ENCODE measurements at places on chromosomes 1 and 21.

DNA sequence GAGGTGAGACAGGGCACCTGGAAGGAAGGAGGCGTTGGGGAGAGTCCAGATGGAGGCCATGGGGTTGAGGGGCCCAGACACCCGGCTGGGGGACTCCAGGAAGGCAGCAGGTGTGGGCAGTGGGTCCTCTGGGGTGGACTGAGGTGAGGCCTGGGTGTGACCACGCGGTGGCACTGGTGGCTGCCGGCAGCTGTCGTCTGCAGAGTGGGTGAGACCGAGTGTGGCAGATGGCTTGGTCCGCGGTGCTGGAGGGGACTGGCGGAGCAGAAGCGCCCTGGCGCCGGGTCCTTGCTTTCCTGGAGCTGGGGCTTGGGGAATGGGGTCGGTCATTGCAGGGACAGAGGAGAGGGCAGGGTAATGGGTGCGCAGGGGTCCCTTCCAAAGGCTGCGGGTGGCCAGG is 12.5 kb downstream of the AGRN start:
- no peak overlapping the region for H3K27ac ChIP-seq
- H3K4me1 ChIP-seq, result peaks cover 9% of the 10 kb centered on the region
- H3K27me3 ChIP-seq, result peaks cover 35% of the 10 kb centered on the region
- peak overlapping the region; percentile 78 for H3K4me3 ChIP-seq

DNA sequence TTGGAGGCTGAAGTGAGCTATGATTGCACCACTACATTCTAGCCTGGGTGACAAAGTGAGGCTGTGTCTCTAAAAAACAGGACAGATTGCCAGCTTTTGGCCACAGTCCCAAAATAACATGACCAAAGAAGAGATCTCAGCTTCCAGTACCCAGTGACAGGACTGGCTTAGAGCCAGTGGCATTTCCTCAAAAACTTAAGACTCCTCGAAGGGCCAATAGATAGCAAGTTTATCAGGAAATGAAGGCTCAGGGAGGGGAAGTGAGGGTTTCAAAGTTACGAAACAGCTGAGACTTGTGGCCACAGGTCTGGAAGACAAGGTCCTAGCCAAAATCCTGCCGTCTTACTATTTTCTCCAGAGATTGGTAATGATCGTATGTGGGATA is 6.3 kb upstream of the TMEM39B start:
- DNase-seq, result peak; percentile 18
- no peaks in the 10 kb centered on the region for H3K36me3 ChIP-seq
- no peak overlapping the region for H3K27ac ChIP-seq
- no peaks in the 10 kb centered on the region for H3K4me1 ChIP-seq
- no peaks in the 10 kb centered on the region for H3K27me3 ChIP-seq

GRCh38 chr21:36560933-36561575 is 81.1 kb upstream of the CLDN14 start:
- H3K4me1 ChIP-seq, result no peaks in the 10 kb centered on the region
- H3K36me3 ChIP-seq, result no peaks in the 10 kb centered on the region
- H3K4me3 ChIP-seq, result no peak overlapping the region
- H3K27ac ChIP-seq, result no peak overlapping the region

DNA sequence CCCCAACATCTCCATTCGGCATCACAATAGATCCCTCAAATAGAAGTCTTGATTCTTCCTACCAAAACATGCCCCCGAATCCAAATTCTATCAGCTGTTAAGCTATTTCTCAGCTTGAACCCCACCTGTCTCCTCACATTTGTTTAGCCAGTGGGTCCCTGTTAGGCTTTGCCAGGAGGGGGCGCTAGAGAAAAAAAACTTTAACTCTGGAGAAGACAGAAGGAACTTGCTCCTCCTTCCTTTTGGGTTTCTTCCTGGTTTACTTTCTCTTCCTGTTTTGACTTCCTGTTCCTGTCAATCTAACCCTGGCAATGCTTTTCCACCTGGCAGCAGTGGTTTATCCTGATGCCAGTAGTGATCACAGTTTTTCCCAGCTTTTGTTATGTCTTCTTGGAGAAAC is 95.6 kb upstream of the KCNK1 start:
- DNase-seq, result no peak
- no peaks in the 10 kb centered on the region for H3K36me3 ChIP-seq
- no peak overlapping the region for H3K4me3 ChIP-seq
- no peaks in the 10 kb centered on the region for H3K27me3 ChIP-seq

- H3K36me3 ChIP-seq, result peaks cover 8% of the 10 kb centered on the region
- DNase-seq, result no peak
- H3K27me3 ChIP-seq, result no peaks in the 10 kb centered on the region
- H3K4me1 ChIP-seq, result peaks cover 77% of the 10 kb centered on the region
Observed at GRCh38 chr1:160520582-160520981, 2.5 kb downstream of the SLAMF6 start.

- peak overlapping the region; percentile 61 for H3K27ac ChIP-seq
- peaks cover 76% of the 10 kb centered on the region for H3K4me1 ChIP-seq
- no peaks in the 10 kb centered on the region for H3K27me3 ChIP-seq
- peak overlapping the region; percentile 68 for H3K4me3 ChIP-seq
- no peak for DNase-seq
Observed at GRCh38 chr1:56435434-56436262, 143.7 kb downstream of the PLPP3 start.
